Muscle of back (tissue), 13 donors: ENCODE measurements at places on chromosomes 7 and 10.

- DNase-seq, result peak; percentile 68
Measured at GRCh38 chr7:105975770-105976417, 12.8 kb downstream of the CDHR3 start.

DNA sequence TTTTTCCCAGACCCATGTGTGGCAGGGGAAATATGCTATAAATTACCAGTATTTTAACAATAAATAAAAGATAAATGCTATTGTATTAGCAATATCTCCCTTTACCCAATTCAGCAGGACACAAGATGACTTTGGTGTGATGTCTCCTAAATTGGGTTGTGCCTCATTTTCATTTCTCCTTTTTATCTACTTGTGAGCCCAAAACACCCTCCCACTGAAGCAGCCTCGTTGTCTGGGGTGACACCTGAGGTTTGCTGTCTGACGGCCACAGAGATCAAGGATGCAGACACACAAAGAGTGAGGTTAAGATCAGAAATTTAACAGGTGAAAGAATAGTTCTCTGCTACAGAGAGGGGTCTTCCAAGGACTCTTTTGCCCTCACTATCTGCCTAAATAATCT is 27.1 kb upstream of the CC2D2B start:
- no peak for DNase-seq

- DNase-seq, result no peak
Measured at GRCh38 chr10:78761311-78761781, 307.4 kb upstream of the ZMIZ1 start.

GRCh38 chr7:30813466-30813865 is 42.2 kb downstream of the MINDY4 start:
- no peak for DNase-seq

DNA sequence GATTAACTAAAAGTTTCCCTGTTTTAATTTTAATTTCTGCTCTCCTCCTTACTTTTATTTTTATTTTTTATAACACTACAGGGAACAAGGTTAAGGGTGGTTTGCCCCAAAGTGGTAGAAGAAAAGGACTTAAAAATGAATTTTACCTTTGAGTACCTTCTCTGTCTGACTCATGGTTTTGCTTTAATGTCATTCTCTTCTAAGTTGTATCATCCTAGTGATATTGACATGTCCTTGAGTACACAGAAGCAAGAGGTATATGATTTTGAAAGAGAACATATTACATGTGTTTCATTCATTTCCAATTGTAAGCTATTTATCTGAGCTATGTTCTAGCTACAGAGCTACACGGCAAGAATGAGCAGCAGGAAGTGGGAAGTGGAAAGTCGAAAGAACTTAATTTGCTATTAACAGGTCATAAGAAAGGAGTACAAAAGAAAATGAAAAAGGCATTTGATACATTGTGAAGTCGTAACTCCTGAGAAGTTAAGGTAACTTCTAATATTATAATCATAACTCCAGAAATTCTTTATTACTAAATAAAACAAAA is 112.5 kb downstream of the SEMA3A start:
- no peak for DNase-seq

DNA sequence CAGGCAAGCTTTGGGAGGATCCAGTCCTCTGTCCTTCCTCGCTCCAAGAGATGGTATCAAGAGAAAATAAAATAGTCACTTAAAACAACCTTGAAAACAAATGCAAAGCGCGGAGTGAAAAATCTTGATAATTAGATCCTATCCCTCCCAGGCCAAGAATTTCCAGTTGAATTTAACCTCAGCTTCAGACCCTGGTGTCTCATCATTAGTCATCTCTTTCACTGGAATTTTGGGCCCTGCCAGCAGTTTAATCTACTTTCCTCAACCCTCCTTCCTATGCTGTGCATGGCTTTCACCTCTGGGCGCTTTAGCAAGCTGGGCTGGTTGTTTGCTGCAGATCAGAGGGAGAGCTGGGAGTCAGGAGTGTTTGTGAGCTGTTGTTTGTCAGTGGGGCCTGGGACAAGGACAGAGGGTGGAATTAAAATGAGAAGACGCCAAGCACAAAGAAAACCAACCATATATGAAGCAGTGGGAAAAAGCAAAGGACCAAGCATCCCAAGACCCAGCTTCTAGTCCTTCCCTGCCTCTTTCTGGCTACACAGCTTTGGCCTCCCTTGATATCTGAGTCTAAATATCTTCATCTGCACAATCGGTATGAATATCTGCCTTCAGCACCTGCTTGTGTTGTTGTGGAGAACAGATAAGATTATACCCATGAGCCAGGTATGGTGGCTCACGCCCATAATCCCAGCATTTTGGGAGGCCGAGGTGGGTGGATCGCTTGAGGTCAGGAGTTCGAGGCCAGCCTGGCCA is 13.5 kb downstream of the MYOF start:
- peak; percentile 89 for DNase-seq

DNA sequence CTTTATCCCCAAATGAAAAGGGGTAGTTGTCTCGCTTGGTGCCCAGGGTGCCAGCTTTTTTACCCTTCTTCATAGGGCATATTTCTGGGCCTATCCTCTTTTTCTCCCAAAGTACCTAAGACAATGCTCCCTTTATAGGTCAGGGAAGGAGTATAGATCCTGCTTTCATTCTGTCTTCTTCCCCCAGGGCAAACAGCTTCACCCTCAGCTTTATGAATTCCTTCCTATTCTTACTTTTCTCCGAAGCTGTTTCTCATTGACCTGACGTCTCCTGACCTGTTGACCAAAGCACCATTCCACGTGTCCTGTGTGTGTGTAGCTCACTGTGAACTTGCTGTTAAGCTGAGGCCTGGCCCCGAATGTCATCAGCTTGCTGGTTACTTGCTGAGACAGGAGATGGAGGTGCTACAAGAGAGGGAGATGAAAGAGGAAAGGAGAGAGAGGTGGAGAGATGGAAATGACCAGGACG is 48.9 kb downstream of the PYROXD2 start:
- DNase-seq, result no peak

GRCh38 chr7:101724957-101725356 is 92.5 kb upstream of the CUX1 start:
- no peak for DNase-seq
